ENCODE measurements at places on chromosomes 16 and 17.

GRCh38 chr16:65751622-65752521 is 614.6 kb upstream of the CDH5 start:
- DNase-seq = no peak

- no peak for DNase-seq
These were observed 11.9 kb upstream of the HOXB2 start for GRCh38 chr17:48556576-48557401.

DNA sequence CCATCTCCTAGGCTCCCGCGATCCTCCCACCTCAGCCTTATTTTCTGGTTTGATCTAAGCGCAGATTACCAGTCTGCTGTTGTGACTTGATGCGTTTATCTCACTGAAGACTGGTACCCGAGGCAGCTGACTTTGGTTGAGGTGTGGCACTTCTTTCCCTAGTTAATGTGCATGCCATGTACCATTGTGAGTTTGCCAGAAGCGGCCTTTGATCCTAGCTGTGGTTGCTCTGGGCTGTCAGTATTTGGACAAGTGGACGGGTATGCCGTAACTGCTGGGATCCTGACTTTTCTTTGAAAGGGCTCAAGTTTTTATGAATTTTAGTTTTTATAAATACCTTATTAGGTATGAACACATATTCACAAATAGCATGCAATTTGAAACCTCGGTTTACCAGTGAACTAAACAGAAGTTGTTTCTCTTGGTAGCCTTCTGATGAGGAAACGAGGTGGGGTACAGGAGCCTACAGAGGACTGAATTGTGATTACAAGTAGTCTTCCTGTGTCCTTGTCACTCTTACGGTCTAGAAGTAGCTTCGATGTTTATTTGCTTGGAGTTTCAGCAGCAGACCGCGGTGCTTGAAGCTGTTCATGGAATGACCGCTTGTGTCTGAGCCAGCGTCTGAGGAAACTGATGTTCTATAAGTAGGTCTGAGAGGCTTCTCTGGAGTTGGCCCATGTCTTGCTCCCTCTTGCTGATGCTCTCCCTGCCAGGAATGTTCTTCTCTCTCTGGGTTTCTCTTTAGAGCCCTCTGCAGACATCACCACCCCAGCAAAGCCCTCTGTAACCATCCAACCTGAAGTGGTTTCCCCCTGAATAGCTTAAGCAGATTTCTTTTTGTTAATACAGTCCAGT is 40.0 kb downstream of the SEC14L1 start:
- no peak for DNase-seq

DNA sequence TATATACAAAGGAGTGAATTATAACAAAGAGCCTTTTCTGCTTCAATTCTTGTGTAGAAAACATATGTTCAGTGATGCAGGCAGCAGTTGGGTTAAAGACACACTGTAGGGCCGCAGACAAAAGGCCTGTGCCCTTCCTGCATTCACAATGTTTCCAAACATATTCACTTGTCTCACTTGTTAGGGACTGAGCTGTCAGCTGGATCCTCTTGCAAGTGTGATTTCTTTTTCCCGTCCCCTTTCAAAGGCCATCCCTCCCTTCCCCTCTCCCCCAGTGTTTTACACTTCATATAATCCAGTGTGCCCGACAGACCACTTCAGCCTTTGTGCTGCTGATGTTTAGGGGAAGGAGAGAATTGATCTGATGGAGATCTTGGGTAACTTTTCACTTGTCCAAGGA is 217.0 kb downstream of the FTO start:
- no peak for DNase-seq

DNA sequence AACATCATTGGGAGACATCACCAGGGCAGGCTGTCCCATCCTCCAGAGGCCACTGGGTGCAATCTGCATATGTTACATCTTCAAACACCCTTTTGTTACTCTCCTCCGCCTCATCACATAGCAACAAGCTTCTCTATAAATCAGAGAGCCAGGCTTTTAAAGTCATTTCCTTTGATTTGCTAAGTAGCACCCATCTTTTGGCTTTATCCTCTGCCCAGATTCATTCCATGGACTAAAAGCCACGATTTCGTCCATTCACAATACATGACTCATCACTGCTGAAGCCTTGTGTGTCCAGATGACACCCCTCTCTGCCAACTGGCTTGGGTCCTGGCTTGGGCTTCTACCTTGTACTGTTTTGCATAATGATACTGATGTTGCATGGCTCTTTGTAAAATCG is 2.0 kb upstream of the KRT38 start:
- DNase-seq = no peak

- DNase-seq = no peak
These were observed 24.8 kb downstream of the PDIA2 start for GRCh38 chr16:307691-308312.

DNA sequence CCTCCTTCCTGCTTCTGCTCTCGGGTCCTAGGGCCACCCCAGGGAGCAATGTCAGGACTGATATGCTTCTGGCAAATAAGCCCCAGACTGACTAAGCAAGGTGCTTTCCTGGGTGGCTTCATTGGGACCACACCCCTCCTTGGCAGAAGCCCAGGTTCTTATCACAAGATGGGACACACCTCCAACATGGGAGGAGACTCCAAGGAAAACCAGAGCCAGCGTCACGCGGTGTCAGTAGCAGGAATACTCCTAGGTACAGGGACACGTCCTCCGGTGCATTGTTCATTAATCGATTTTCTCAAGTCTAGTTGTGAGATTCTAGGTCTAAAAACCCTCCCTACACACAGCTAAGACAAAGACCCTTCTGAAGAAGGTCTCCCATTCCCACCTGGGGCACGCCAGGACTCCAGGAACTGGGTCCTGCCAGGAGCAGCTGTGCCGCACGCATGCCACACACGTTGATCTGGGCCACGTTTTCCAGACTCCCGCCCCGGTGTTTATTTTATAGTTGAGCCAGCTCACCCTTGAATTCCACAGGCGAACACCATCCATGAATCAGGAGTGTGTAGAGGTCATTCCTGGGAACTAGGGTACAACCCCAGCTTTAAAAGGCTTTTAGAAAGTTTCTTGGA is 30.8 kb downstream of the FA2H start:
- DNase-seq = no peak

GRCh38 chr17:63519116-63519881 is 3.9 kb upstream of the KCNH6 start:
- DNase-seq = no peak

- DNase-seq = no peak
These were observed 97.4 kb upstream of the CIBAR2 start for GRCh38 chr16:85209526-85210121.

GRCh38 chr16:80100846-80101451 is 439.8 kb upstream of the DYNLRB2 start:
- no peak for DNase-seq

DNA sequence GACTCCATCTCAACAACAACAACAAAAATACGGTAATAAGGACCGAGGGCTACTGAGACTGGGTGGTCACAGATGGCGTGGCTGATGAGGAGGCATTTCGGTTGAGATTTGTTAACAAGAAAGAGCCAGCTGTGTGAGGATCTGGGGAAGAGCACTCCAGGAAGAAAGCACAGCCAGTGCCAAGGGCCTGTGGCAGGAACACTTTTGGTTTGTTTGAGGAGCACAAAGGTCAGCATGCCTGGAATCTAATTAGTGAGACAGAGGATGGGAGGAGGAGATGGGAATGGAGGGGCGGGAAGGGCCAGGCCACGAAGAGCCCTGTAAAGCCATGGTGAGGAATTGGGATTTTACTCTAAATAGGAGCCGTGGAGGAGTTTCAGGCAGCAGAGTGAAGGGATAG is 24.9 kb downstream of the HASPIN start:
- DNase-seq = no peak

- DNase-seq = no peak
These were observed 88.4 kb upstream of the ATF7IP2 start for GRCh38 chr16:10297341-10298006.

DNA sequence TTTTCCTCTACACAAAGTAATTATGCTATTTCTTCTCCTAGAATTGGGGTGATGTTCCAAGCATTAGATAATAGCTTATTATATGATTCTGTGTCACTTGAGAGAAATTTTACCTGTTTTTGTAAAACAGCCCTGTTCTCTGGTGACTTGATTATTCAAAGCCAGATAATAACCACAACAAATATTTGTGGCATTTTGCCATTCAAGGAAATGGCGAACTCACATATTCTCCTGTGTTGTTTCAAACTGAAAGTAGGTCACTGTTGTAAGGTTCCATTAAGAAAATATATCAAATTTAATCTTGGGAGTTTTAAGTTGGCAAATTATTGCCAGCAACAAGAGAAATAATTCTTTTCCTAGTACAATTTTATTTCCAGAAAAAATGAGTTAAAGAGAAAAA is 124.8 kb downstream of the STXBP4 start:
- DNase-seq = no peak

- no peak for DNase-seq
These were observed 71.2 kb downstream of the TNRC6C start for GRCh38 chr17:78029697-78030096.

DNA sequence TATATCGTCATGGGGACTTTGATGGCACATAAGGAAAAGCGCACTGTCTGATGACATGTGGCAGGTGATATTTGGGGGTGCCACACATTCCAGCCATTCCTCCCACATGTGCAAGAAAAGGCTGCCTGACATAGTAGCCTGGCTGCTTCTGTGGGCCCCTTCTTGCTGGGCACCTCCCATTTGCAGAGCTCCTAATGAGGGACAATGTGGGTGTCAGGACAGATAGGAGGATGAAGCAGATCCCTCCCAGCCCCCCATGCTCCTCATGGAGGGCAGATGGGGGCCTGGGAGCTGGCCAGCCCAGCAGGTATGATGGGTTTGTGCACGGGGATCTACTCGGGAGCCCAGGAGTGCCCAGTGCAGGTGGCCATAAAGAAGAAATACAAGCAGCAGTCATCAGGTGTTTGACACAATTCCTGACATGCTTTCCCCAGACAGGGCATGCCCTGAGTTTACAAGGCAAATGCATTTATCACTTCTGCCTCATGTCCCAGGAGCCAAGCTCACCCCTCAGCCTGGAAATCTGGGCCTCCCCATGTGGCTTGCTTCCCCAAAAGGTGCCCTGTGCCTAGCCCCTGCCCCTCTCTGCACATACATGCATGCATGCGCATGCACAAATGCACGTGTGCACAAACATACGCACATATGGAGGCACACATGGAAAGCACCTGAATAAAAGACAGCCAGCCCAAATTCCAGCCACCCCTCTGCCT is 260.6 kb upstream of the RPL38 start:
- no peak for DNase-seq

DNA sequence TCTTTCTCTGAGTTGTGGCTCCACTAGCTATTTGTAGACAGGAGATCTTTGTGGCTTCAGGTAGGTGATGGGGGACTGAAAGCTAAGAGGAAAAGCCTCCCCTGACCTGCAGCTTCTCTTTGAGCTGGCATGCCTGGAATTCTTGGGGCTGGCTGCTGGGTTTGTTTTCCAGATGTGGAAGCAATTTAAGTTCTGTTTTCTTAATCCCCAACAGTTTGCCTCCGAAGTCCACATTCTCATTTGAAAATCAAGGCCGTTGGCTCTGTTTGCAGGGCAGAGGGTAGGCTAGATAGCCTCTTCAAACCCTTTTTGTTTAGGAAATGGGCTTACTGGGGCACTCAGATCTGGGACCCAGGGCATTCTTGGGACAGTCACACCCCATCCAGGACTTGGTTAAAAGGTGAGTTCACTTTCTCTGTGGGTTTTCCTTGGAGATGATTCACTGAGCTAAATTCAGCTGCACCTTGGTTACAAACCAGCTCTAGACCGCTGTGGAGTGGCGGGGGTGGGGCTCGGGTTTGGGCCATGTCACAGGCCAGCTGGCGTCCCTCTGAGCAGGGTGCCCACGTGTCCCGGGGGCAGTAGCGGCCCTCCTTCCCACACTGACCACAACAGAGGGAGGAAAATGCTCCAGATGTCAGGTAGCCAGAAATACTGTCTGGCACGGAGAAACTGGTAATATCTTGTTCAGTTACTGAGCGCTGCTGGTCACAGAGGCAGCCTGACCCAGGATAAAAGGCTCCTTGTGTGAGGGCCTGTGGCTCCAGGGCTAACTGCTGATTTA is 108.5 kb downstream of the RAB11FIP4 start:
- DNase-seq = peak; percentile 24

GRCh38 chr16:75305364-75306098 is 54.1 kb upstream of the BCAR1 start:
- DNase-seq = peak; percentile 65

DNA sequence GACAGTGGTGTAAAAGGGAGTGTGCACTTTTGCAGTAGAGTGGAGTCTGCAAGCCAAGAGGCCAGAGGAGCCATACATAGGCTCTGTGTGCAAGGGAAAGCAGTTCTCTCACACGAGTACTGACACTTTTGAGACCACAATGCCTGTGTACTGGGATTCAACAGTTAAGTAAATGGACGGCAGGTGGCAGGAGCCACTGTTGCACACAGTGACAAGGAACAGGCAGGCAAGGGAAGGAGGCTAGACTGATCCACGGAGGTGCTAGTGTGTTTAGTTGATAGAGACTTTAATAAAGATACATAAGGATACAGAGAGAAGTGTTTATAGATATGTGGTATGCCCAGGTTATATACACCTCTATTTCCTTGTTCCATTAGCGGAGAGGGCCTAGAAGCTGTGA is 67.0 kb downstream of the MPRIP start:
- DNase-seq = no peak

- DNase-seq = no peak
These were observed 3.1 kb upstream of the KRT36 start for GRCh38 chr17:41492771-41493170.

DNA sequence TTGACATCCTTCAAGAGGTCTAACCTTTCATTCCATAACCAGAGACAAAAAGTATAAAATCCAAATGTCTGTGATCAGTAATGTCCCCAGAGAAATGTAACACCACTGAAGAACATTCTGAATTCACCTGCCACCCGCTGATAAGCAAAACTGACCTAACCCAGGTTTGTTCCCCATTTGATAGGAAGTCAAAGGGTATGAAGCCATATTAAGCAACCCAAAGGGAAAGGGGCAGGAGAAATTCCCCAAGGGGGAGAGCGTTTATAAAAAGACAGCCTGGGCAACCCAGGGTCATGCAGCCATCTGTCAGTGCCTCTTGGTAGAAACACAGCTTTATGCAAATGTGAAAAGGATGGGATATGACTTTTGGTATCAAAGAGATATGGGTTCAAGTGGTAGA is 30.7 kb upstream of the PIK3R6 start:
- no peak for DNase-seq

DNA sequence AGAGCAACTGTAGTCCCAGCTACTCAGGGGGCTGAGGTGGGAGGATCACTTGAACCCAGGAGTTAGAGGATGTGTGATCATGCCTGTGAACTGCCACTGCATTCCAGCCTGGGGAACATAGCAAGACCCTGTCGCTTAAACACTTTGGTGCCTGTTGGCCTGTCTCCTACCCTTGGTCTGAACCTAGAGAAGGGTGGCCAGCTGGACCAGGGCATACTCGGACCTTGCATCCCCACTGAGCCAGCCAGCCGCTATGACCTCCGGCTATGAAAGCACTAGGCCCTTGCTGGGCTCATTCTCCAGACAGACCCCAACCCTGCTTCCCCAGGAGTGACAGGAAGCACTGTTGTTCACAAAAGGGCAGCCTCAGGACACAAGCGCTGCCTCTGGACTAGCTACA is 4.6 kb downstream of the IFT20 start:
- DNase-seq = no peak

GRCh38 chr16:88920618-88921590 is 54.4 kb upstream of the PABPN1L start:
- DNase-seq = no peak

- DNase-seq = no peak
These were observed 27.9 kb downstream of the CLEC16A start for GRCh38 chr16:10972108-10972818.

- DNase-seq = no peak
These were observed 125.2 kb downstream of the C16orf78 start for GRCh38 chr16:49498666-49499413.
